Motor neuron (in vitro differentiated cells): ENCODE measurements at places on chromosomes 5 and 9.

GRCh38 chr5:136174021-136174659, 18.8 kb downstream of the SMIM32 start:
- ATAC-seq: no peak

GRCh38 chr5:9324348-9325077, 221.4 kb downstream of the SEMA5A start:
- peak; percentile 30 for ATAC-seq

- no peak for ATAC-seq
These were observed 603.5 kb downstream of the KCTD16 start for GRCh38 chr5:144774197-144774596.

DNA sequence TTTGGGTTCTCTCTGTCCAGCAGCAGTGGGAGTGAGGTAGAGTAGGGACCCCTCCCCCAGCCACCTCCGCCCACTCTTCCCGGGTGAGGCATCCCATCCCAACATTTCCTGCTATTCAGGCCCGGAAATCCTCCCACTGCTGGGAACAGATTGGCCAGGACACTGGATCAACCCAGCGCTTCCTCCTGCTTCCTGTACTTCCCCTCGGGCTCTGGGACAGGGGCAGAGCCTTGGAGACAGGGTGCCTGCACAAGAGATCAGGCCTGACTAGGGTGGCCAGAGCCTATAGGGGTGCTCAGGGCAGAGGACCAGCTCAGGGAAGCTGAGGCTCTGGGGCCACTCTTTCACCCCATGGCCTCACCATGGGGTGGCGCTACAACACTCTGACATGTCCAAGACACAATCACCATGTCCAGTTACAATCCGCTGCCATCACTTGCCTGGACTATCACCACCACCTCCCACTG, 14.5 kb downstream of the SH2D3C start:
- ATAC-seq: no peak

DNA sequence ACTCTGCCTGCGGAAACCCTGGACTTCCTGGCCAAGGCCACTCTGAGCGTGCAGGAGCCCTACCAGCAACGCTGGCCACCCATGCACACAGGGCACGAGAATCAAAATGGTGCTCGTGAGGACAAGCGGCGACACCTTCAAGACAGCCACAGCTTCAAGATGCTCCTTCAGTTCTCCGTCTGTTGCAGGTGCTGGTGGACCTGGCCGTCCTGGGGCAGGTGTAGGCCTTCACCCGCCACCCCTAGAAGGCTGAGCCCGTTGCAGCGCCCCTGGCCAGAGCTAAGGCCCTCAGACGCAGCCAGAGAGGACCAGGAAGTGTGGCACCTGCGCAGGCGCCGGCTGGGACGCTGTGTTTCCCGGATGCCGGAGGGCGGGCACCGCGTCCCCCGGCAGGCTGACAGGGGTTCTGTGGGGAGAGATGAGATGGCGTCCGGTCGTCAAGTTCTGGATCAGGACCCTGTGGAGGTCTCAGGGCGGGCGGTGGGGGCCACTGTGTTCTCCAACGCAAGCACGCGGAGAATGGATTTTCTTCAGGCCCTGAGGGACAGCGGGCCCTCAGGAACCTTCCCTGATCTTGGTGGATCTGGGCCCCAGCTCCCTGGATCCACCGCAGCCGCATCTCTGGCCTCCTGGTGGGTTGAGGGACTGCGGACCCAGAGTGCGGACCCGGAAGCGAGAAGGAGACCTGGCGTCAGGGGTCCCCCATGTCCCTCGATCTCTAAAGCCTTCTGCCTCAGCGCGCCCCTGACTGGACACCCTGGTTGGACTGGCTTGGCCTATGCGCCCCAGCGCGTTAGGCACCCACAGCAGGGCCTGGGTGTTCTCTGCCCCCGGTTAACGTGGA, 1770.8 kb upstream of the CDH9 start:
- ATAC-seq: no peak

- ATAC-seq: no peak
These were observed 65.0 kb upstream of the GGTA1 start for GRCh38 chr9:121564504-121565260.

DNA sequence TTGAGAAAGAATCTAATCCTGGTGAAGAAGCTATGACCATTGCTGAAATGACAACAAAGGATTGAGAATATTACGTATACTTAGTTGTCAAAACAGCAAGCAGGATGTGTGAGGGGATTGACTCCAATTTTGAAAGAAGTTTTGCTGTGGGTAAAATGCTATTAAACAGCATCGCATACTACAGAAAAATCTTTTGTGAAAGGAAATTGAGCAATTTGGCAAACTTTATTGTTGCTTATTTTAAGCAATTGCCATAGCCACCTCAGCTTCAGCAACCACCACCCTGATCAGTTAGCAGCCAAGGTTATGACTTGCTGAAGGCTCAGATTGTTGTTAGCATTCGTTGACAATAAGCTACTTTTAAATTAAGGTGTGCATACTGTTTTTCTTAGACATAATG, 22.5 kb upstream of the ARL14EPL start:
- ATAC-seq: no peak

DNA sequence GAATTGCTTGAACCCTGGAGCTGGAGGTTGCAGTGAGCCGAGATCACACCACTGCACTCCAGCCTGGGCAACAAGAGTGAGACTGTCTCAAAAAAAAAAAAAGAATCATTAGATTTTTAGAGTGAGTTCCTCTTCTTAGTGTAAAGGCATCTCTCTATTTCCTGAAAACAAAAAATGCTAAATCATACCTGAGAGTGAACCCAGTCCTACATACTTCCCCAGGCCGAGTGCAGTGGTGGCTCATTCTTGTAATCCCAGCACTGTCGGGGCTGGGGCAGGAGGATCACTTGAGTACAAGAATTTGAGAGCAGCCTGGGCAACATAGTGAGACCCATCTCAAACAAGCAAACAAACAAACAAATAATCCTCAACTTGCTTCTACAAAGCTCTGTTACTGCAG, 38.2 kb upstream of the LPAR1 start:
- ATAC-seq: no peak

DNA sequence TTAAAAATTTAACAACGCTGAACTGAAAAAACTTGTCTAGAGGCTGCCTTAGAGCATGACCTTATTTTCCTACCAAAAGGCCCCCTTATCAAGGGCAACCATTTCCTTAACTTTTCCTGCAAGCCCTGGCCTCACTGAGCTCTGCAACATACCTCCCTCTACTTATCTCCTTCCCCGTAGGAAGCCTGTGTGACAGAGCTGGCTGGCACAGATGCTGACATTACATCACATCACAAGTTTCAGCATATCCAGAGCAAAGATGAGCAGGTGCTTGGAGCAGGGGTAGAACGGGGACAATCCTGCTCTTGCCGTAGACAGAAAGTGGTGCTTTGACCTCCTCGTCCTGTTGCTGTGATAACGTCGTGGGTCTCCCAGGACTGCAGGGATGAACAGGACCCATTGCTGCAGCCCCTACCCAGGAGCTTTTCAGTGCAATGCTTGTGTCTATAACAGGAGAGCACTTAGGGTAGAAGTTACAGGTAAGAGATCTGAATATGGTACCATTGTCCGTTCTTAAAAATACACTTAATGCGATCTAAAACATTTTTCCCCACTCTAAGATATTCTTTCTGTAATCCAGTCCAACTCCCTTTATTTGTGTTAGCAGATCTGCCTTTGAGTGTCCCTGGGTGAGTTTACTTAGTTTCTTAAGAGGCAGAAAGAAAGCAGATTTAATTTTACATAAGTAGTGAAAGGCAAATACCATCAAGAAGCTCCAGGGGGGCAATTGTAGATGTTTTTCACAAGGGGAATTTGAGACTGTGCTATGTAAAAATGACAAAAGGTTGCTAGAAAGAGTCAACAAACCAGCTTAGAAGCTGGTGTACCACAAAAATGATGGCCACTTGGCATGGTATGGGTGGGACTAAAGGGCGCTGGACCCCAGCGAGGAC, 101.9 kb upstream of the EFNA5 start:
- no peak for ATAC-seq

- no peak for ATAC-seq
These were observed 52.6 kb downstream of the SRFBP1 start for GRCh38 chr5:122014236-122014935.

GRCh38 chr5:32551865-32552264, 33.5 kb upstream of the SUB1 start:
- ATAC-seq: no peak

DNA sequence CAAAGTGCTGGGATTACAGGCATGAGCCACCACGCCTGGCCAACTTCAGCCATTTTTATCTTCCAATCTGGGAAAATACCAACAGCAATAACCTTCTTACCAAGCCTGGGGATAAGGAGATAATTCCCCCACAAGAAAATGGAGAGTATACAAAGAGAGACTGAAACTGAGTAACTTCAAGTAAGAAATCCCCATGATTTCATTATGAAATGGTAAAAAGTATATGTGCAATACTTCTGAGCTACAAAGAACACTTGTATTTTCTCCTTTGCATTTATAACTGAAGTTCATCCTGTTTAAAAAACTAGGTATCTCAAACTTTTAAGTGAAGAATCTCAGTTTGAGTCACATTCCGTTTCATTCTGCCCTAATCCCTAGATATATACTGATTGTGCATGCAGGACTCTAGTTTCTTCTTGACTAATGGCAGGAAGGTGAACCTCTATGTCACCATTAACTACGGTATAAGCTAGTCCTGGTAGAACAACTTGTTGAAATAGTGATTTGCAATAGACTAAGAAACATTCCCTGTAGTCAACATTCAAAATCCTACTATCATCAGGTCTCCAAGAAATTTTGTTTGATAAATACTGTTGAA, 2071.4 kb downstream of the MAT2B start:
- no peak for ATAC-seq

DNA sequence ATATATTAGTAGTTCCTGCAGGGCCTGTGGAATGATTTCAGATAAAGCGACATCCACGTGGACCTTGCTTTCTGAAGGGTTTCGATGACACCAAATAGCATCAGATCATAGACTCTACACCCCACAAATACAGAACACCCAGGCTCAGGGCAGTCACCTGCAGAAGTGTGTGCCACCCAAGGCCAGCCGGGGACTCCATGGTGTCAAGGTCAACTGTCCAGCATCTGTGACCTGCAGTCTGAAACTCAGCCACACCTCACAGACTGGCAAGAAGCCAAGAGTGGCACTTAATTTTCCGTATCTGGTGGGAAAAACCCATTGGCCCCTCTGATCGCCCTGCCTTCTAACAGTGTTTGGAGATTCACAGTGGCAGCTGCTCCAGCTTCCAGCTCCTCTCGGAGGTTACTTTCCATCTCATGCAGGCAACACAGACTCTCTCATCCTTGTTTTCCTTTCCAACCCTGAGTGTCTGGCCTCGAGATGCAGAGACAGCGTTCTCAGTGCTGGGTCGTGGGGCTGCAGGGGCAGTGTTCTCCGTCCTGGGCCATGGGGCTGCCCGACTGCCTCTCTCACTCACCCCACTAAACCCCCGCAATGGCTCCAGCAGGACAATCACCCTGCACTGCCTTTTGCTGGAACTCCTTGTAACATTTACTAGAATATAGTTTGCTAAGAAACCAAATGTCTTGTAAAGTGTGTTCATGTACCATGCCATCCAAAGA, 221.9 kb downstream of the IRX2 start:
- no peak for ATAC-seq

- ATAC-seq: no peak
These were observed 123.8 kb downstream of the FGF18 start for GRCh38 chr5:171543148-171543815.

DNA sequence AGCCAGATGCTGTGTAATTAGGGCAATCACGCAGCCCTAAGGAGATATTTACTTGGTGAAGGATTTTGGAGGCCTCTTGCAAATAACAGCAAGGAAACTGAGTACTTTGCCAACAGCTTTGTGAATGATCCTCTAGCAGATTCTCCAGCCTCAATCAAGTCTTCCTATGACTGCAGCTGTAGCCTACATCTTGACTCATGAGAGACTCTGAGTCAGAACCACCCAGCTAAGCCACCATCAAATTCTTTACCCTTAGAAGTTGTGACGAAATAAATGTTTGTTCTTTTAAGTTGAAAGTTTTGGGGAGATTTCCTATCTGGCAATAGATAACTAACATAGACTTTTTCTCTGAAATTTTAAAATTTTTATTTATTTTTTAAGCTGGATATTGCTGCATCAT, 237.6 kb upstream of the CCNH start:
- no peak for ATAC-seq

- no peak for ATAC-seq
These were observed 51.7 kb downstream of the RXRA start for GRCh38 chr9:134377976-134378375.

GRCh38 chr9:98080326-98080725, 23.8 kb downstream of the NANS start:
- ATAC-seq: no peak

DNA sequence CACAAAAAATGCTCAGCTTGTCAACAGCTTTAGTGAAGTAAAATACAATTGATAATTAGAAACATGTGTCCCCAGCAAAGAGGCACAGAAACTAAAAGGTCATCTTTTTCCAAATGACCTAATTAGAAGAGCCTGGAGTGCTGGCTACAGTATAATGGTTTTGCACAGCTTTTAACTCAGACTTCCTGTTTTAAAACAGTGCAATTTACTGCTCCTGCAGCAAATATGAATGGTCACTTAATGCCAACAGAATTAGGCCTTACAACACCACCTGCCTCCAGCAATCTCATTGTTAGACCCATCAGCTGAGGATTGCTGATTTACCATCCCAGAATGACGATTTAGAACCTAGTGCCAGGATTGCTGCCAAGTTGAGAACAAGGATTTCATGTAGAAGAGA, 239.3 kb downstream of the CETN3 start:
- no peak for ATAC-seq

DNA sequence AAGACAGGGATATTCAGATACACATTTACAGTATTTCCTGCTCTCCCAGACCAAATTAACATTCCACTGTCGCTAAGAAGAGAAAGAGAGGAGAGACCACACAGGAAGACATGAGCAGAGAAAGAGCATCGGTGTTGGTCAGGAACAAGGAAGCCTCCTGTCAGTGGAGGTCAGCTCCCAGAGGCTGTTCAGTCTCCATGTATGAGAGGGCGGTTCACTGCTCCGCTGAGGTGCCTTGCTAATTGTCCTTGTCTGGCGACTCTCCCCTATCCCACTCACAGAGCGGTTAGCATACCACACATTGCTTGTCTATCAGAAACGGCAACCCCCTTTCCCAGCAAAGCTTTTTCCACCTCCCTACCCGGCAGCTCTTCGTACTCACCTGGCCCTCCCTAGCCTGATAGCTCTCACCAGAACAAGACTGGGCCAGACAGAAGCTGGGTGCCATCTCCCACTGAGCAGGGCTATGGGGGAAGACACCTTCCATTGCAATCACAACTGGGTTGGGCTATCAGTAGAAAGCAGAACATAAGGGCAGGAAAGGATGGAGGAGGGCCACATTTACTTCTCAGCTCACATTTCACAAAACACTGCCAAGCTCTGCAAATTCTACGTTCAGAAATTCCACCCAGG, 58.6 kb upstream of the LMNB1 start:
- no peak for ATAC-seq

GRCh38 chr5:154849791-154850201, 607 bp downstream of the FAXDC2 start:
- ATAC-seq: peak; percentile 47

- ATAC-seq: no peak
These were observed 2209.2 kb downstream of the MAT2B start for GRCh38 chr5:165714598-165714997.

GRCh38 chr5:142671801-142672200, 14.1 kb downstream of the FGF1 start:
- ATAC-seq: no peak
